ENCODE measurements at places on chromosomes 4 and X.

DNA sequence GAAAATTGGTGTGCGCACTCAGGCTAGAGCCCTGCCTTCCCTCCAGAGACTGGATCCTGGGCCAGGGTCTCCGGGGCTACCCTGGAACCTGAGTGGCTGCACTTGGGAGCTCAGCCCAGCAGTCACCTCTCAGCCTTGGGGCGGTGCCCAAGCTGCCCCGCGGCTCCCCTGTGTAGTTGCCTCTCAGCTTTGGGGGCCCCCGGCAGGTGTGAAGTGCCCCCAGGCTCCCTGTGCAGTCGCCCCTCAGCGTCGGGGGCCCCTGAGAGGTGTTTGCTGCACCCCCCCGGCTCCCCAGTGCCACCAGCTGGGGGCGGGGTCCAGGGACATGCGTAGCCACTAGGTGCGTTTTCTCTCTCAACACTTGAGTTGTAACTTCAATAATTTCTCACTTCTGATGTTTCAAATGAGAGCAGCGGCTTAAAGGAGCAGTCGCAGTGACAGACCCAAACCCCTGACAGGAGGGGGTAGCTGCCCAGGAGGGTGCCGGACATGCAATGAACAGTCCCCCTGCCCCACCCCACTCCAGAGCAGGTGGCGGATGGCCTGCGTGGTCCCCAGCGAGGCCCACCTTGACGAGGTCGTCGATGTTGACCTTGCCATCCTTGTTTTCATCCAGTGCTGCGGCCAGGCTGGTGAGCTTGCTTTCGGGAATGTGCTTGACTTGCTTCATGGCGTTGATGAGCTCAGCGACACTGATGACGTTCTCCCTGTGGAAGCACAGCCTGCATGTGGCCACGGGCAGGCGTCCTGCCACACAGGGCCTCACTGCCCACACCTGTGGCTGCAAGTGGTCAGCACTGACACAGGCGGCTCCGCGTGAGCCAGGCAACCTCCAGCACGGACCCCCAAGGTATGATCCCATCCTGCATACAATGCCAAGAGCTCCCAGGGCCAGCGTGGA lies 22.3 kb downstream of the FGFR3 start:
- DNase-seq = no peak

DNA sequence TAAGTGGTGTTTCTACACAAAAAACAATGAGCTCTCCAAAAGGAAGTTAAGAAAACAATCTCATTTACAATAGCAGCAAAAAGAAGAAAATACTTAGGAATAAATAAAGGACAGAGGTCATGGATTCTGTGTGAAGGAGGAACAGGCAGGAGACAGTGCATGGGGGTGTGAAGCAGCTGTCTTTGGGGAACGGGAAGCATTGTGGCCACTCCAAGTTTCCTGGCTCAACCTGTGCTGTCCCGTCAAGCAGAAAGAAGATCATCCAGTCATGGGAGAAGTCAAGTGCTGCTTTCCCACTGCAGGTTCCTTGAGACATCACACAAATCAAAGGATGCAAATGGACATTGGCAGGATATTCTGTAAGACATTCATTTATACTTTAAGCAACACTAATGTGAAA lies 66.1 kb upstream of the MAML3 start:
- no peak for DNase-seq

GRCh38 chr4:8896506-8896905 lies 24.9 kb upstream of the HMX1 start:
- no peak for DNase-seq

GRCh38 chrX:66022632-66023384 lies 17.1 kb downstream of the VSIG4 start:
- DNase-seq = no peak

DNA sequence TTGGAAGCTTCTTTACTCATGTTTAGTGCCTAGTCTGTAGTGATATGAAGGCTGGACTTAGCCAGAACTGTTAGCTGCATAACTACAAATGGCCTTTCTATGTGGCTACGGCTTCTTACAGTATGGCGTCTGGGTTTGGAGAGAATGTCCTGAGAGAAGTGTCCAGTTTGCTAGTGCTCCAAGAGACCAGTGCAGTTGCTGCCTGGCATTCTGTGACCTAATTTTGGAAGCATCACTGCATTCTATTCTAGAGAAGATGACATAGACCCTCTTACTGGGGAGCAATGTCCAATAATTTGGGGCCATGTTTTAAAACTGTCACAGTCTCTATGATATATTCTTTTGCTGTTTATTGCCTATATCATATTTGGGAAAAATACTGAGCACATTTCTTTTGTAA lies 74.2 kb downstream of the STAG2 start:
- no peak for DNase-seq

GRCh38 chr4:180336494-180337090 lies 1906.6 kb upstream of the TENM3 start:
- no peak for DNase-seq

GRCh38 chr4:113978561-113979147 lies 793 bp downstream of the ARSJ start:
- DNase-seq = no peak

DNA sequence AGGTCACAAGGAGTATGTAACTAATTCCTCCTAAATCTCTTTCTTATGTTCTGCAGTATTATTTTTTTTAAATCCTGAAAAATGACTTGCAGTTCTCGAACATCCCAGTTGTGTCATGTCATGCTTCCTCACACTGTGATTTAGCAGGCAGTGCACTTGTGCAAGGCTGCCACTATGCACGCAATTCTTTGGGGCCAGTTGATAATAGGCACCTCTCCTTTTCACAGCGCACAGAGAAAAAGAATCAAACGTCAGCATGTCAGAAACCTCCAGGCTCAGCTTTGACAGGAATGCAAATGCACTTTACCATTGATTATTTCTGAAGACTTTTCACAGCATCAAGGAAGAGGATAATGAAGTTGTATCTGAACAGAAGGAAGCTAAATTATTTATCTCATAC lies 62.9 kb downstream of the FGF13 start:
- no peak for DNase-seq

DNA sequence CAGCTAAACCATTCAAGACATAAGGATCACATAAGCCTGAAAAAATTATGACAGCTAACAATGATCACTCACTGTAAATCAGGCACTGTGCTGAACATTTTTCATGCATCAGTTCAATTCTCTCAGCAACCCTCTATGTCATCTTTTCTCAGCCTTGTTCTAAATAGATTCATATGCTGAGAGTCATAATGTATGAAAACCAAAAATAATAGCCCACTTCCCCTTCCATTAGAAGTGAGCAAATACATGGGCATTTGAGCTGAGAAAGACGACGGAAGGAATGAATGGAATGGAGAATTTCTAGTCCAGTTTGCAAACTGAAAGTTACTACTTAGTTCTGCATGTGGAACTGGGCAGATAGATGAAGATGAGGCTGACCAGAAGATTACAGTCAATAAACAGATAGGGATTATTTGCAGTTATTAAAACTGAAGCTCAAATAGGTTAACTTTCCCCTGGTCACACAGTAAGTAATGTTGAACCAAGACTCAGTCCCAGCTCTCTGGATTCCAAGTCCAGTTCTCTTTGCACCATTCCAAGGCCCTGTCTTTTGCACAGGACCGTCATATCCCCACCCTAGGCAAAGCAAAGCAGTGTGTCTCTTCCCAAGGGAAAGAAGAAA lies 1.6 kb upstream of the SH3RF1 start:
- no peak for DNase-seq

DNA sequence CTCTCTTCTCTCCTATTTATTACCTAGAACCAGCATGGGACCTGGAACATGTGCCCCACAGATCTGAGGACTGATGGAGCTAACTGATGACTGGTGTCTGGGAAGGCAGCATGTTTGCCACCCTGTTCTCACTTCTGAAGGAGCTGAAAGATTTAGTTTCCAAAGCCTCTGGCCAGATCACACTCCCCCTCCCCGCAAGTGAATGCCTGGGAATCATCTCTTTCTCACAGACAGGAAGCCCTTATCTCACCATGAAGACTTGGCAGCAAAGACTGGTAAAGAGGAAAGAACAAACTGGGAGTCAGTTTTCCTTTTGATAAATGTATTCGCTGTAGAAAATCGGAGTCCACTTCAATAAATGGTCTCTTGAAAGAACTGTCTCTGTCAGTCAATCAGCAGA lies 21.0 kb upstream of the PCYT1B start:
- no peak for DNase-seq

- DNase-seq = no peak
Observed at GRCh38 chr4:2042947-2043395, 16.2 kb upstream of the NAT8L start.

GRCh38 chrX:121013897-121014455 lies 28.4 kb upstream of the CT47A1 start:
- no peak for DNase-seq

- DNase-seq = no peak
Observed at GRCh38 chr4:7803371-7803770, 136.3 kb downstream of the AFAP1 start.

- no peak for DNase-seq
Observed at GRCh38 chr4:45865781-45866180, 258.1 kb downstream of the GABRG1 start.

DNA sequence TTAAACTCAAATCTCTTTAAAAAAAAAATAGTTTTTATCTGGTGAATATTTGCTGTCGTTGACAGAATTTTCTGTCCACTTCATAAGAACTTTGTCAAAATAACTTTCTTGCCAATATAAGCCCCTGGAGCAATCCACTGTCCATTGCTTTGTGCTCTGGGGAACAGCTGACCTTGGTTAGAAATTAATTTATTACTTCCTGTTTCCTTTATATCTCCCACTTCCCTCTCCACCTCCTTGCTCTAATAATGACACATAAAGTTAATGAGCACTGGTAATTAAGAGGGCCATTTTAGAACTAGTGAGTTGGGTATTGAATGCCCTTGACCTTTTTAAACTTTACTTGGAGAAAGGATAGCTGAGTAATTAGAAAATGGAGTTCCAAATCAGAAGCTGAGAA lies 151.3 kb upstream of the LEF1 start:
- DNase-seq = no peak

GRCh38 chr4:15238720-15239119 lies 189.1 kb upstream of the C1QTNF7 start:
- no peak for DNase-seq

DNA sequence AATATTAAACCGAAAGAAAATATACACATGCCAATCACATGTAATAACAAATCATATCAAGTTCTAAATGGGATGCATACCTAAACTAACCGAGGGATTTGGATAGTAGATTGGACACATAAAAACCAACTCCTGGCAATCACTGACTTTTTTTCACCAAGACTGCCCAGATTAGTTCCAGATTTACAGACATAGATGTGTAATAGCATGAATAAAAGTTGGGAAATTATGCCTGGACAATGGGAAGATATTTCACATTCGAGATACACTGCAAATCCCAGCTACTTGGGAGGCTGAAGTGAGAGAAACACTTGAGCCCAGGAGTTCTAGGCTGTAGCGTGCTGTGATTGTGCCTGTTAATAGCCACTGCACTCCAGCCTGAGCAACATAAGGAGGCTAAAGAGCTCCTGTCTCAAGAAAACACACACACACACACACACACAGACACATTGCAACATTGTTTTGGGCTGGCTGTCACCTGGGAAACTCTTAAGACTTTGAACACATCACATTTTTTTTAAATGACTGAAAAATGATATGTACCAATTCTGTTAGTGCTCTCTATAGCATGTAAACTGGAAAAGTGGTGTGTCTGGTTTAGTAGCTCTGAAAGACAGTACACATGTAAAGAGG lies 5.7 kb downstream of the RAB40A start:
- DNase-seq = no peak

GRCh38 chr4:47012676-47013075 lies 18.7 kb upstream of the GABRB1 start:
- no peak for DNase-seq

DNA sequence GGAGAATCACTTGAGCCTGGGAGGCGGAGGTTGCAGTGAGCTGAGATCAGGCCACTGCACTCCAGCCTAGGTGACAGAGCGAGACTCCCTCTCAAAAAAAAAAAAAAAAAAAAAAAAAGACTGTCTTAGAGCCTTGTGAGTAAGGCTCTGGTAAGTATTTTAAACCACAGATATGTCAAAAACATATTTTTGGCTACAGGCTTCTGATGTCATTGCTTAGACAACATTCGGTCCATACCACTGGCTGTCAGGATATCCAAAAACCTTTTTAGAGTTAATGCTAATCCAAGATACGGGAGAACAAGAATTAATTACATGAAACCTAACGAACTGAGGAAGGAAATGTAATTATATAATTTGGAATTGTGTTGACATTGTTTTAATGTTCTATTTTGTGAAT lies 999.5 kb upstream of the PABPC4L start:
- no peak for DNase-seq

DNA sequence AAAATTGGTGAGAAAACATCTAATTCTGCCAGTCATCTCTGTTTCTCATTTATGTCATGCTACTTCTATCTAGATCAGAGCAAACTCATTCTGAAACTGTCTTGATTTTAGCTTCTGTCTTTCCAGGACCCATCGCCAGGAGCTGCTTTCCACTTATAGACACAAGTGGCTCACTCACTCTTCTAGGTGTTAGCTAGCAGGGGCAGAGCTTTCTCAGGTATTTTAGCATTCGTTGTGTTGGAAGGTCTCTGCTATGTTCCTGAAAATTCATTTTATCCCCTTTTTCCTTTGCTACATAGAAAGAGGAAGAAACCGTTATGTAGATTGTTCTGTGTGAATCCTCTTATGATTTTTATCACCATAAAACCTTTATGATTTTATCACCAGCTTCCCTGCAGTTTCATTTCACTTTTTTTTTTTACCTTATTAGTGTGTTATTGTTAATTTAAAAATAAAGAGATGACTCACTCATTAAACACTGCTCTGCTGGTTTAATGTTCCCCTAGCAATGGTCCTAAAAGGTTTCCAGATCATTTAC lies 246.6 kb upstream of the AADAT start:
- no peak for DNase-seq

GRCh38 chr4:169047956-169048355 lies 37.9 kb upstream of the CBR4 start:
- no peak for DNase-seq

- no peak for DNase-seq
Observed at GRCh38 chr4:17552427-17552826, 24.6 kb upstream of the LAP3 start.

DNA sequence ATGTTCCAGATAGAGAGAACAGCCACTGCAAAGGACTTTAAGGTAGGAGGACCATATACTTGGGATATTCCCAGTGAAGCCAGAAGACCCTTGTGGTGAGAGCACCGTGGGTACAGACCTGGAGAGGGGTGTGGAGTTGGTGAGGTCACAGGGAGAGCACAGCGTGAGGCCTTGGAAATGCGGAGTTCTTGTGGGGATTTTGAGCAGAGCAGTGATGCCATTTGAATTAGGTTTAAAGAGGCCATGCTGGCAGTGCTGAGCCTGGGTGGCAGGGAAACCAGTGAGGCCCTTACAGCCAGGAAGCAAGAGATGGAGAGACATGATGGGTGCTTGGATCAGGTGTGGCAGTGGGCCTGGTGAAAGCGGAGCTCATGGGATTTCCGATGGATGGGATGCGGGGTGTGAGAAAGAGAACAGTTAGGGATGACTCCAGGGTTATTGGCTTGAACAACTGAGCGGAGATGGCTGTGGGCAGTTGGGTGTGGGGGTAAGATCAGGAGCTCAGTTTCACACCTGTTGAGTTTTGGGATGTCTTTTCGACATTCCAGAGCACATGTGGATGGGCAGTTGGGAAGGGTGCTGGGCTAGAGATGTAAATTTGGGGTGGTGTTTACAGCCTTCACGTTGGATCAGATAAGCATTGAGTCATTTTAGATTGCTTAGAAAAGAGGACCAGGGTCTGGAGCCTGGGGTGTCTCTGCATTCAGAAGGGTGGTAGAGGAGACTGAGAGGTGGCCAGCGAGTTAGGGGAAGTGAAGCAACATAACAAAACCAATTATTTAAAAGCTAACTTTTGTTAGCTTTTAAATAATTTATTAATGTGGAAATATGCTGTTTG lies 68.9 kb downstream of the TMEM131L start:
- DNase-seq = no peak
